ENCODE measurements at places on chromosomes 11 and 22.

DNA sequence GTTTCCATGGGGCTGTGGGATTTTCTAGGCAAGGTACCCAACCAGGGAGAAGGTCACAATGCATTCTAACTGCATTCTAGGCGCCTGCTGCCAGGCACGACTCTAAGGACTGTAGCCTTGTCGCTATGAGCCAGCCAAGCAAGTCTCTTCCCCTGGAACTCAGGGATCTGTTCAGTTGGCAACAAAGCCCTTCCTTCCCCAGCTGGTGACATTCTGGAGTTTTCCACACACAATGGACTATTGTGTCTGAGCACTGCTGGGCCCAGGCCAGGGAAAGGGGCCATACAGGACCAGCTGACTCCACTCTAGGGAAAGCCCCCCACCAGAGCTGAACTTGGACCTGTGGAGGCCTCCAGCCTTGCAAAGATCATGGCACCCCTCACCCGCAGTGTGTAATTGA, 116.8 kb downstream of the RRAS2 start:
- no peak for DNase-seq

- no peak for DNase-seq
These were observed 81.6 kb downstream of the FLI1 start for GRCh38 chr11:128775468-128775867.

DNA sequence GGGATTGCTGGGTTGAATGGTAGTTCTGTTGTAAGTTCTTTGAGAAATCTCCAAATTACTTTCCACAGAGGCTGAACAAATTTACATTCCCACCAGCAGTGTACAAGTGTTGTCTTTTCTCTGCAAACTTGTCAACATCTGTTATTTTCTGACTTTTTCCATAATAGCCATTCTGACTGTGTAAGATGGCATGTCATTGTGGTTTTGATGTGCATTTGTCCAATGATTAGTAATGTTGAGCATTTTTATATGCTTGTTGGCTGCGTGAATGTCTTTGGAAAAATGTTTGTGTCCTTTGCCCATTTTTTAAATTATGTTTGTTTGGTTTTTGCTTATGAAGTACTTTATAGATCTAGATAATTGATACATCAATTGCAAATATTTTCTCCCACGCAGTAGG, 1025.0 kb downstream of the JRKL start:
- DNase-seq, result no peak

DNA sequence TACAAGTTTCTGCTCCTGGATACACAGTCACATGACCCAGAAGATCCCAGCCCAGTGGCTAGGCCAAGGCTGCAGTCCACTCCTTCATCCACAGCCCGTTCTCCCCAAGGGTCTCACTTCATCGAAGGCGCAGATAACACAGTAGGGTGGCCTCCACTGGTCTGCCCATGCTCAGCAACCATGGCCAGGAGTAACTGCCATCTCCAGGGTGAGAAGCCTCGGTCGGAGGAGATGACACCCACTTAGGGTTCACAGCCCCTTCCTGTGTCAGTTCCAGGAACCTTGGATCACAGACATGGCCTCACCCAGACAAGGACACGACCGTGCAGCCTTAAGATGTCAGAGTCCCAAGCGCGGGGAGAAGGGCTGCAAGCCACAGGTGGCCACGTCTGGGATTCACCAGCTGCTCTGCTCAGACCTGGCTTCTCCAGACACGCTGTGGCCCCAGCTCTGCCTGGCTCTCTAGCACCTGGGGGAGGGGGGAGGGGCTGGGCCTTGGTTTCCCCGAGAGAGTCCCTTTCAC, 2.6 kb downstream of the BET1L start:
- DNase-seq, result no peak

GRCh38 chr11:64976651-64977050, 4.7 kb upstream of the MAJIN start:
- no peak for DNase-seq

DNA sequence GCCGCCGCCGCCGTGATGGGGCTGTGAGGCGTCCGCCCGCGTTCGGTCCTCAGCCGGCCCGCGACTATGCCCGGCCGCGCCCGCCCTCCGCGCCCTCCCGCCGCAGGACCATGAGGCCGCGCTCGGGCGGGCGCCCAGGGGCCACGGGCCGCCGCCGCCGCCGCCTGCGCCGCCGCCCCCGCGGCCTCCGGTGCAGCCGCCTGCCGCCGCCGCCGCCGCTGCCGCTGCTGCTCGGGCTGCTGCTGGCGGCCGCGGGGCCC, 215 bp downstream of the ZNRF3 start:
- DNase-seq, result no peak

DNA sequence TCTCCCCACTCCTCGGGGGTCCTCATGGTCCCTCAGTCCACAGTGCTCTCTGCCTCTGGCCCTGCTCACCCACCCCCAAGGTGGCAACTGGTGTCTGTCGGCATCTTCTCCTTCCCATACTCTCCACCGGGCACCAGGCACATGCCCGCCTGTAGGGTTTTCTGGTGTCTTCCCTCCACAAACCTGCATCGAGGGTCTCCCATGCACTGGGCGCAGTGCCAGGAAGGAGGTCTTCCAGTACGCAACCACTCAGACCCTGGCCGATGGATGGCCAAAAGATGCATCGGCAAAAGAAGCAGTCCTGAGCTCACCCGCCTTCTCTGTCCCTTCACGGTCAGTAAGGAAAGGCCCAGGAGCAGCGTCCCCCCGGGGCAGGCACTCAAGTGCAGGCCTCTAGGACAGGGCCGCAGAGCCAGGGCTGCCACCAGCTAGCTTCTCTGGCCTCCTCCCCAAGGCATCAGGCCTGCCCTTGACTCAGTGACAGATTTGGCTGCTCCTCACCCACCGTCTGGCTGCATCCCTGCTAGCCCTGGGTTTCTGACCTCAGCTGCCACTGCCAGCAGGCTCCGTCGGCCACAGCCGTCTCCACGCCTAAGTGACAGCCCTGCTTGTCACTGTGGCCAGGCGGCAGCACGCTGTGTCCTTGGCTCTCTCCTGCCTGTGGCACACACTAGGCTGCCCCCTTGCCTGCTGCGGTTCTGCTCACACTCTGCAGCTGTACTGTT, 32.1 kb upstream of the IGSF9B start:
- no peak for DNase-seq

- DNase-seq, result no peak
These were observed 16.2 kb downstream of the LRRC32 start for GRCh38 chr11:76654298-76654851.

- DNase-seq, result no peak
These were observed 17.5 kb downstream of the ADM start for GRCh38 chr11:10322401-10322800.

GRCh38 chr11:16512198-16512898, 156.0 kb upstream of the SOX6 start:
- DNase-seq, result no peak

DNA sequence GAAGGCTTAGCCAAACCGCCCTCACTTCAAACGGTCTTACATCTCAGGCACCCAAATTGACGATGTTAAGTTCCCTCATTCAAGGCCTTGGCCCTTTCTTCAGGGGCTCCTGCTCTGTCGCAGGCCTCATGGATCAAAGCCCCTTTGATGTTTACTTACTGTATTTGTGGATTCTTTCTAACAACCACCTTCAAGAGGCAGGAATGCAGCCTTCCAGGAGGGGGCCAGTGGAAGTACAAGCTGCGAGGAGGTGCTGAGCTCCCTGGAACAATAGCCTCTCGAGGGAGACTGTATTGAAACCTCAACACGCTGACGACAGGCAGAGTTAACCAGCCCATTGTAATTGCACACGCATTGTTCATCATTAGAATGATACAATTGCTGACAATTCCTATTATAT, 209.1 kb downstream of the ST3GAL4 start:
- DNase-seq, result no peak

- DNase-seq, result no peak
These were observed 1.8 kb downstream of the ALKBH8 start for GRCh38 chr11:107563702-107564101.

- DNase-seq, result no peak
These were observed 7.8 kb upstream of the BRSK2 start for GRCh38 chr11:1381793-1382425.

DNA sequence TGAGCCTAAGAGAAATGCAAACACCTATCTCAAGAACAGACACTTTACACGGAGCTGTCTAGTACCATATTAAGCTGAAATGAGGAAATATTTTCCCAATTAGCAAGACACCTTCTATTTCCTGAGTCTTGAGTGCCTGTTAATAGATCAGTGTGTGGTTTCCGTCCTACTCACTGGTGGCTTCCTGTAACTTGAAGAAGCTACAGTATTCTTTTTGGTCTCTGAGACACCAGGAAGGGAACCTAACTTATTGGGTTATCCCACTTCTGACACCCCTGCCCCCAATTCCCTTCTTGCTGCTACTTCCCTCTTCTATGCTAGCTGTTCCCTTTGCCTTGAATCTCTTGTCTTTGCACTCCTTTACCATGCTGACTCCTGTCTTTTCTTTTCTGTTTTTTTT, 92.7 kb downstream of the FDX1 start:
- DNase-seq, result no peak

DNA sequence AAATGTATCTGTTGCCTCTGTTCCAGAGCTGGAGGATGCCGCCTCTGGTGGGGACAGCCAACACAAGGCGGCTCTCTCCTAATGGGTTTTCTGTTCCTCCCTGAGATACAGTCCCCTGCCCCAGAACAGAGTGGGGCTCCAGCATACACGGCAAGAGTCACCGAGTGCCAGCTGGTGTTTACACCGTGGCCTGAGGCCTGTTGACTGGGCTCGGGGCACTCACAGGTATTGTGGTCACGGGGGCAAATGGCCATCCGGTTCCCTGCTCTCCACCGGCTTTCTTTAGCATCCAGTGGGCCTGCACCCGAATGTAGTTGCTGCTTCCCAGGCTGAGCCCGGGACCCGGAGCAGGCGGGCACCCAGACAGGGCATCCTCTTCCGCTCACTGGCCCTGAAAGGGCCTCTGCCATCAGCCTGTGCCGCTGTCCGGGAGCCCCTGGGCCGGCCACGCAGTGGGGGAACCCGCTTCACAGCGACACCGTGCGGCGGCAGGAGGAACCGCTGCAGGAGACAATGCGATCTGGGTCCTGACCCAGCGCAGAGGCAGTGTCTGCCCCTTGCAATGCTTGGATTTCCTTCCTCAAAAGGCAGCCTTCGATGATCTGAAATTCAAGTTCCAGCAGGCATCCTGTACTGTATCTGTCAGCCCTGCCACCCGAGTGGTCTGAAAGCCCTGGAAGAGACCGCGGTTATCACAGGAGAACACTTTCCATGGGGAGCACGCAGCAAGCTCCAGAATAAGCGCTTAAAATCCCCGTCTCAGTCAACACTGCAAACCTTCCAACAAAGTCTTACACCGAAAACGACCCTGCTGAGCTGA, 859 bp upstream of the KRTAP5-5 start:
- DNase-seq, result no peak

DNA sequence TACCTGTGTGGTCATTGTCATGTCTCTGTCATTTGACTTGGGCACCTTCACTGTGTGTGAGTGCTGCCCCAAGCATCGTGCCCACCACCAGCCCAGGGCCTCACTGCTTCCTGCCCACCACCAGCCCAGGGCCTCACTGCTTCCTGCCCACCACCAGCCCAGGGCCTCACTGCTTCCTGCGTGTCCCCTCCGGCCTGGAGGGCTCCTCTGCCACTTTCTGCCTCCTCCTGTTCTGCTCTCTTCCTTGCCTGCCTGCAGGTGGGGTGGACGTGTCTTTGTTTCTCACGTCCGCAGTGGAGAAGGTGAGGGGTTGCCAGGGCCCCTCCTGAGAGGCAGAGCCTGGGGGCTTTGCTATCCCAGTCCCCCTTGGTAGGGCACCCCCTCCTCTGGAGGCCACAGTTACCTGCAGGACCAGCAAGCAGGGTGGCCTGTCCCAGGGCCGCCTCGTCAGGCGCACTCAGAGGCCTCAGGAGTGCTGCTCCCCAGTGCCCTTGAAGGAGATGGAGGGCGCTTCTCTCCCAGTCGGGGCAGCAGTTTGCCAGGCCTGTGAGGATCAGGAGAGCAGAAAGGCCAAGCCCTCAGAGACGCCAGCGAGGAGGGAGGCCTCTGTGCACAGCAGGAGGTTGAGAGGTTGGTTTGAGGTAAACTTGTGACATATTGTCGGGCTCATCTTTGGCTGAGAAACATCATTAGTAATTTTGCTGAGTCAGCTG, 290.7 kb downstream of the TBC1D22A start:
- no peak for DNase-seq

- no peak for DNase-seq
These were observed 15.6 kb downstream of the OVCH2 start for GRCh38 chr11:7690648-7691047.

DNA sequence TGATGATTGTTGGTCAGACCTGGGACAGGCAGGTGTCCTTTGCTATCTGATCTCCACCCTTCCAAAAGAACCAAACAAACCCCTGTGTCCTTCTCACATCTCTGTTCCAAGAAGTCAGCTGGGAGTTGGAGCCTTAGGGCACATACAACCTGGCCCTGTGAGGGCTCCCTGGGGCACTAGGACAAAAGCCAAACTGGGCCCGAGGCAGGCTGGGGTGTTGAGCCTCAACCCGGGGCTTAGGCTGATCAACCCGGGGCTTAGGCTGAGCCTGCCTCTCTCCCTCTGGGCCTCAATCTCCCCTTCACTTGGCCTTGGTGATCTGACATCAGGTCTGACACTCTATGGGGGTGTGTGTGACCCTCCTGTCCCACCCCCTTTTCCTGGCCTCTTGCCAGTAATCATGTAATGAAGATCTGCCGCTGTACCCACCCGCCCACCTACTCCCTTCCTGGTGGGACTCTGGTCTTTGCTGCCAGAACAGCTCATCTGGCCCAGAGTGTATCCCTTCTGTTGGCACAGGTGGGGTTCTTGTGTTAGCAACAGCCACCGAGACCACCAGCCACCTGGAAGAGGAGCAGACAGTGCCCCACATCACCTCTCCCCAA, 22.8 kb upstream of the UVRAG start:
- DNase-seq, result no peak

DNA sequence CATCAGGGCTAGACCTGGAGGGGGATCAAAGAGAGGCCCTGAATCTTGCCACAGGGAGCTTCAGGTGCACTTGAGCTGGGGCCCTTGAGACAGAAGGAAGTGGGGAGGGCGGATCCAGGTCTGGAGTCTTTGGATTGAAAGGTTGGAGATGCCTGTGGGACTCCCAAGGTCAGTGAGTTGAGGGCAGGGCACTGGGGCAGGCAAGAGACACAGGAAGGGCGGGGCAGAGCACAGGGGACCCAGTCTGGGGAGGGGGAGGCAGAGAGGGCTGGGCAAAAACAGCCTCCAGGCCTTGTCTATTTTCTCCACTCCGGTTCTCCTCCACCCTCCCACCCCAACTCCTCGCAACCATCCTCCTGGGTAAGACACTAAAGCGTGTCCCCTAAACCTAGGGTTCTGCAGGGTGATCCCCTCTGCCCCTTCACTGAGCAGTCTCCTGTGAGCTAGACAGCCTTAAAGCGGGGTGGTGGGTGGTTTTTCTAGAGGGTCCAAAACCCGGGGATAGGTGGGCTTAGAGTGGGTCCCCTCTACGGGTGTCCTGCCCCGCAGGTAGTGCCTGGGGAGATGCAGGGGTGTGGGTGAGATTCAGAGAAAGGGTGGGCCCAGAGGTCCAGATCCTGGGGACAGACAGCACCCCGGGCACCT, 38.6 kb upstream of the CELSR1 start:
- no peak for DNase-seq

Data from amygdala (tissue), 56 donors.